ENCODE measurements at places on chromosomes 11 and 22. TPM values are rescaled to one million over a fixed set of nuclear protein-coding genes. Genes with fewer than 3 reads are reported as not detected.

- DNase-seq = no peak
These were observed 280.0 kb downstream of the ST3GAL4 start for GRCh38 chr11:126635511-126635910.

DNA sequence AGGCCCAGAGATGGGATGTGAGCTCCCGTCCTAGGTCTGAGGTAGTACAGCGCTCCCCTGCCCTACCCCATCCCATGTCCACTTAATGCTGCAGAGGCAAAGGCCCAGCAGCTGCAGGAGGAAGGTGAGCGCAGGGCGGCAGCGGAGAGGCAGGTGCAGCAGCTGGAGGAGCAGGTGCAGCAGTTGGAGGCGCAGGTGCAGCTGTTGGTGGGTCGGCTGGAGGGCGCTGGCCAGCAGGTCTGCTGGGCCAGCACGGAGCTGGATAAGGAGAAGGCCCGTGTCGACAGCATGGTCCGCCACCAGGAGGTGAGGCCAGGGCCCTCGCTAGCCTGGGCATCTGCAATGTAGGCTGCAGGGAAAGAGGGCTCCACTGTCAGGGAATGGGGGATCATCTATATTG lies 15.2 kb downstream of the CCDC157 start:
- no peak for DNase-seq

RCN1 gene
- total RNA-seq = 44.4 TPM

DNA sequence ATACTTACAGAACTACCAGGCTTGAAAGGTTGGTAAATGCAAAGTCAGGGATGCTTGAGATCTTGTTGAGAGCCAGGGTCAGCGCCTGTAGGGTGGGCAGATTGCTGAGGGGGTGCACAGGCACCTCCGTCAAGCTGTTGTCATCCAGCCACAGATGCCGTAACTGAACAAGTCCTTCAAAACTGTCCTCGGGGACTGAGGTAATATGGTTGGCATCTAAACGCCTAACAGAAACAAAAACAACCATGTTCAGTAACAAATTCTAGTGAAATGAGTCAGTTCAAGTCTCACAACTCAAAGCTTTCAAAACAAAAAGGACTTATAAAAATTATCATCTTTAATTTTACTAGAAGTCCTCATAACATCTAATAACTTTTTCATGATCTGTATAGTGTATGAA lies 22.2 kb upstream of the CCDC34 start:
- DNase-seq = no peak

DNA sequence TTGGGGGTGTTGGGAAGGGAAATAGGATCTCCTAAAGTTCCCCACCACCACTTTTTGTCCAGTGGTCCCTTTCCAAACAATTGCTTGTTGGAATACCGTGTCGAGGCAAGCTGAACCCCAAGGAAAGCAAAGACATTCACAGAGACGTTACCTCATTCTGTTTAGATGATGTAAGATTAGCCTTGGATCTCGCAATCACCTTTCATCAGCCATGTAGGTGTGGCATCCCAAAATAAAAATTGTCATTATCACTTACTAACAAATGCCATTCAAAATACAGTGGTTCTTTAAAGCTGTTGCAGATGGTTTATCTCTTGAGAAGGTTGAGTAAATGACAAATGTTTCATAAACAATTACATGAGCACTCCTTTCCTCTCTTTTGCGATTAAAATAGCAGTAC lies 86.5 kb upstream of the SLC25A18 start:
- no peak for DNase-seq

TYR gene
- 1.5 TPM for total RNA-seq

OR52E8 gene
- total RNA-seq = 4.6 TPM

- DNase-seq = no peak
These were observed 33.8 kb downstream of the SLC35F2 start for GRCh38 chr11:107824668-107825369.

- DNase-seq = no peak
These were observed 250.0 kb downstream of the NXPE2 start for GRCh38 chr11:114928260-114928870.

CHRNA10 gene
- 4.5 TPM for total RNA-seq

- no peak for DNase-seq
These were observed 58.9 kb downstream of the FBXO7 start for GRCh38 chr22:32533265-32534111.

DNA sequence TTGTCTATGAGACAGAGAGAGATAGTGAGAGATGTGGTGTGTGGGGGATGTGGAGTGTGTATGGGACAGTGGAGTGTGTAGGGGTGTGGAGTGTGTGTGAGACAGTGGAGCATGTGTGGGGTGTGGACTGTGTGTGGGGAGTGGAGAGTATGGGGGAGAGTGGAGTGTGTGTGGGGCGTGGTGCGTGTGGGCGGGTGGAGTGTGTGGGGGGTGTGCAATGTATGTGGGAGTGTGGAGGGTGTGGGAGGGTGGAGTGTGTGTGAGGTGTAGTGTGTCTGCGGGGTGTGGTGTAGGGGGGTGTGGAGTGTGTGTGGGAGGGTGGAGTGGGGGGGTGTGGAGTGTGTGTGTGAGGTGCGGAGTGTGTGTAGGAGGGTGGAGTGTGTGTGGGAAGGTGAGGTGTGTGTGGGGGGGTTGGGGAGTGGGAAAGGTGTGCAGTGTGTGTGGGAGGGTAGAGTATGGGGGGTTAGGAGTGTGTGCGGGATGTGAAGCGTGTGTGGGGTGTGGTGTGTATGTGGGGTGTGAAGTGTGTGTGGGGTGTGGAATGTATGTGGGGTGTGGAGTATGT lies 356.9 kb downstream of the CADM1 start:
- no peak for DNase-seq

WNT7B gene
- total RNA-seq = 1.9 TPM

DNA sequence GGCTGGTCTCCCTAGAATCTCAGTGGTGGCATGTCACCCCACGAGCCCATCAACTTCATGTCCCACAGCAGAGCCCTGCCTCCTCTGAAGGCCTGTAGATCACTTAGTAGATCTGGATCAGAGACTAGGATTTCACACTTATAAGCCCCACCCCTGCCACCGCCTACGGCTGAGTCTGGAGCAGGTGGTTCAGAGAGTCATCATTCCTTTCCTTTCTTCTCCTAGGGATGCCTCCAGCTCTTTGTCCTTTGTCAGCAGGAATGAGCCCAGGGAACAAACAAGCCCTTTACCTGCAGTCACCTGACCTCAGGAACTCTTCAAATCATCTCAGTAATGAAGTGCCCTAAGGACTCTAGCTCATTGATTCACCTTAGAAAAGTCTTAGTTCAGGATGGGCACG lies 37.8 kb downstream of the SCGB1A1 start:
- DNase-seq = no peak

- DNase-seq = no peak
These were observed 1298.7 kb upstream of the CNTN5 start for GRCh38 chr11:97722065-97722464.

- peak; percentile 84 for DNase-seq
These were observed 10.9 kb downstream of the PIM3 start for GRCh38 chr22:49971232-49972162.

BRSK2 gene
- total RNA-seq = 52.3 TPM

CRYBA4 gene
- total RNA-seq = 2.3 TPM

- DNase-seq = no peak
These were observed 15.1 kb downstream of the MYBPC3 start for GRCh38 chr11:47337229-47337924.

OR10D3 gene
- 1.6 TPM for total RNA-seq

MRGPRX3 gene
- not detected for total RNA-seq

SEPTIN5 gene
- 68.9 TPM for total RNA-seq
